Umbilical cord (tissue), 2 donors: ENCODE measurements at places on chromosomes 5 and 9.

DNA sequence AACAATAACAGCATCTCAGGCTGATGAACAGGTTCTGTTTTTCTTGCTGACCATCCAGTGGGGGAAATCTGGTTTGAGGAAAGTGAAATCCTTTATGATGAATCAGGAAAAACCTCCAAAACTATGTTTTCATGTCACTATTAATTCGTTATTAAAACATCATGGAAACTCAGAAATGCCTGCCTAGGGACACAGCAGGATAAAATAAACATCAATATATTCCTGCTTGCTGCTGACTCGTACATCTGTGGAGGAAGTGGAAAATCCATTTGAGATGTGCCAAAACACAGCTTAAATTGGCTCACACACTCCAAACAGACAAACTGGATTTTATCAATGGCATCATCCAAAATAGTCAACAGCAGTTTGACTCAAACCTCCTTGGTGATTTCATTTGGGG, 53.0 kb downstream of the TEK start:
- peak; percentile 50 for DNase-seq

DNA sequence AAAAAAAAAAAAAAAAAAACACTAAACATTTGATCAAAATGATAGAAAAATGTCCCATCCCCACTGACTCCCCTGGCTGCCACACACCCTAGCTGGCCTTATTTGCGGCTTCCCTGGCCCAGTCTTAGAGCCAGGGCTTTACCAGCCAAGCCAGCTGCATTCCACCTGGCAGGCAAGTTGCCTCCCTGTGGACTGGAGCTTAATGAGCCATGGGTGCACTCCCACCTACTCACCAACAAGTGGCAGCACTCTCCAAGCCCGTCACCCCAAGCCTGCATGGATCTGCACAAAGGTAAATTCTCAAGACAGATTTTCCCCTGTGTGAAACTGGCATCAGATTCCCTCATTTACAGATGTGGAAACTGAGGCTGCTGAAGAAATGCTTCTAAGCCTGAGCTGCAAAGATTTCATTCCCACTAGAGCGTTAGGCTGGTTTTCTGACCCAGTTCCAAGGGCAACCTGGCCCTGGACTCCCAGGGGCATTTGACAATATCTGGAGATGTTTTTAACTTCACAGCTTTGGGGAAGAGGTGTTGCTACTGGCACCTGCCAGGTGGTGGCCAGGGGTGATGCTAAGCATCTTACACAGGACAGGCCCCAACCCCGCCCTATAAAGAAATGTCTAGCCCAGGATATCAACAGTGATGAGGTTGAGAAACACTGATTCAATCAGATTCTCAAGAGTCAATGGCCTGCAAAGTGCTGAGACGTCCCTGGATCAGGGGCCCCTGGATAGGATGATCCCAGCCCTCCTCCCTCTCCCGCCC, 21.9 kb upstream of the VDAC1 start:
- DNase-seq, result no peak

GRCh38 chr5:135039271-135040033, 5.4 kb upstream of the PITX1 start:
- no peak for DNase-seq

DNA sequence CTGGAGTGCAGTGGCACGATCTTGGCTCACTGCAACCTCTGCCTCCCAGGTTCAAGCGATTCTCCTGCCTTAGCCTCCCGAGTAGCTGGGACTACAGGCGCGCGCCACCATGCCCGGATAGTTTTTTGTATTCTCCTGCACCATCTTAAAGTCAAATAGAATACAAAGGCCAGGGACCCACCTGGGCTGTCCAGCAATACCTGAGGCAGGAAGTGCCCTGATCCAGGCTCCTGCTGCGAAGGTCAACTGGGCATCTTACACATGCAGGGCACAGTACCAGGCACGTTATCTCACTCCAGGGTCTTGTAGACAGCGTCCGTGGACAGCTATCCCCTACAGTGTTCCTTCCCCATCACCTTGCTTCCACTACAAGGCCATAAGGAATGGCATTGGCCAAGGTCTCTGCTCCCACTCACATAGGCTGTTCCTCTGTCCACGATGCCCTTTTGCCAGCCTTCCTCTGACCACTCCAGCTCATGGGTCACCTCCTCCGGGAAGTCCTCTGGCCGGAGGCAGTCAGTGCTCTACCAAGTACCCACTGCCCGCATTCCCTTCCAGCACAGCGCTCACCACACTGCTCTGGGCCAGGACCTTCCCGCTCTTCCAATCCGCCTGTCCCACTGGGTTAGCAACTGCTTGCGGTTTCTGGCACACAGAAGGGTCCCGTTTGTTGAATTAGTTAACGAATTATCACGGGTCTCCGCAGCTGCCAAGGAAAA, 978 bp downstream of the P4HA2 start:
- DNase-seq, result peak; percentile 23

DNA sequence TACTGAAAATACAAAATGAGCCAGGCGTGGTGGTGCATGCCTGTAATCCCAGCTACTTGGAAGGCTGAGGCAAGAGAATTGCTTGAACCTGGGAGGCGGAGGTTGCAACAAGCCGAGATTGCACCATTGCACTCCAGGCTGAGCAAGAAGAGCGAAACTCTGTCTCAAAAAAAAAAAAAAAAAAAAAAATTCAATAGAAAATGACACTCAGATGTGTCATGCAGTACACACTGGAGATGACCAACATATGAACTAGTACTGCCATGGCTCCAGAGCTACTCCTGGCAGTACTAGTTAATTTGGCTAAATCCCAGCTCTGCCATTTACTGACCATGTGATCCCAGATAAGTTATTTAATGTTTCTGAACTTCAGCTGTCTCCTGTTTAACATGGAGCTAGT, 7.3 kb downstream of the ATOX1 start:
- DNase-seq, result no peak

DNA sequence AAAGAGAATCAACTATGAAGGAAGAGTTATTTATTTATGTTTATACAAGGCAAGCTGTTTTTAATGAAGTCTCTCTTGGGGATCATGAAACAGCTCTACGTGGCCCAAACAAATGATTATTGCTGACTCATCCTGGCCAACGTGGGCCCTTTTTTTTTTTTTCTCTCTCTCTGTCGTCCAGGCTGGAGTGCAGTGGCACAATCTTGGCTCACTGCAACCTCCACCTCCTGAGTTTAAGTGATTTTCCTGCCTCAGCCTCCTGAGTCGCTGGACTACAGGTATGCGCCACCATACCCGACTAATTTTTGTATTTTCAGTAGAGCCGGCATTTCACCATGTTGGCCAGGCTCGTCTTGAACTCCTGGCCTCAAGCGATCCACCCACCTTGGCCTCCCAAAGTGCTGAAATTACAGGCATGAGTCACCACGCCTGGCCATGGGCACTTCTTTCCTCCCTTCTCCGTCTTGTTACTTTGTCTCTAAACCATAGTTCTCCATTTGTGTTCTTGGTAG, 98.3 kb downstream of the BASP1 start:
- no peak for DNase-seq

DNA sequence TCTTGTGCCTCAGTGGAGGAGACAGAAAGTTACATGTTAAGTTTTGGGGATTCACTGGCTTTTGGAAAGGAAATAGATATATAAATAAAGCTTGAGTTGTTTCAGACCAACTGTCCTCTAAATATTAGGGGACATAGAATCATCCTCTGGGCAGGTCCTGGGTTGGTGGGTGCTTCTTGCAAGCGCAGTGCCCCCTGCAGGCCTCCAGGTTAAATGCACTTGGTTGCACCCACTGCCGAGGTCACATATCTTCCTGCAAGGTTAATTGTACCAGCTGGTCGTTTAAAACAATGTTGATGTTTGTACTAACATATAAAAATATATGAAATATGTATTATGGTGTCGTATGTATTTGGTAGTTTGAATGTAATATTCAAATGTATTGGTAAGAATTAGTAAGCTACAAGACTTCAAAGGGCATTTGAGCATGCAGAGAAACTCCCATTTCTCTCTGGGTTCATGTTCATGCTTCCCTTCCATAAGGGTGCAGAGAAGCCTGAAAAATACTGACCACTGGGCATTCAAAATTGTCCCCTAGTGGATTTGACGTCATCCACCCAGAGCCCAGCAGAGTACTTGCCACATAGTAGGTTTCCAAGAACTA, 87.0 kb downstream of the ZNF618 start:
- peak; percentile 23 for DNase-seq

- DNase-seq, result no peak
These were observed 4.7 kb upstream of the STOML2 start for GRCh38 chr9:35107297-35108290.

- DNase-seq, result peak; percentile 14
These were observed 86.7 kb upstream of the SLC30A5 start for GRCh38 chr5:69007163-69007562.

- DNase-seq, result peak; percentile 2
These were observed 360.3 kb downstream of the LRRC70 start for GRCh38 chr5:62938927-62939326.

DNA sequence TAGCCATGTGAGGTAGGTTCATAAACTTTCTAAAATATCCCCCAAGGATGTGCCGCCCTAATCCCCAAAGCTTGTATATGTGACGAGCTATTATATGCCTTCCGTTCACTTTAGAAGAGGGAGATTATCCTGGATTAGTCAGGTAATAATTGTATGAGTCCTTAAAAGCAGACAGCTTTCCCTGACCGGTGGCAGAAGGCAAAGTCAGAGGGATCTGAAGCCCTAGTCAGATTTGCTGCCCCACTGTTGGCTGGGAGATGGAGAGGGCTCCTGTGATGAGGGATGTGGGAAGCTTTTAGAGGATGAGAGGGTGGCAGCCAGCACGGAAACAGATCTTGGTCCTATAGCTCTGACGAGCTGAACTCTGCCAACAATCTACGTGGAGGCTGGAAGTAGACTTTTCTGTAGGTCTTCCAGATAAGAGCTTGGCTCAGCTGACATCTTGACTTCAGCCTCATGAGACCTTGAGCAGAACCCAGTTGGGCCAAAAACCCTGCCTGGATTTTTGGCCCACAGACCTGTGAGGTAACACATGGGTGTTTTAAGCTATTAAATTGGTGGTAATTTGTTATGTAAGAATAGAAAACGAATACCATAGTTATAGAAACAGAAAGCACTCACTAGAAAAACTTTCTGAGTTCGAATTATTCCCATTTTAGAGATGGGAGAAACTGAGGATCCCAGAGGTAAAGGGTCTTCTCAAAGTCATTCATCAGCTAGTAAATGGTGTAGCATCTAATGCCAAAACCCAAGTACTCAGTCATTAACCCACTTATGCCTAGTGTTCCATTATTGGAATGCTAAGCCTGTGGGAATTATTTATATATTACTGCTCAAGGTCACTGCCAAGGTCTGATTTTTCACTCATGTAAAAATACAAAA, 48.9 kb downstream of the SH3PXD2B start:
- peak; percentile 65 for DNase-seq

DNA sequence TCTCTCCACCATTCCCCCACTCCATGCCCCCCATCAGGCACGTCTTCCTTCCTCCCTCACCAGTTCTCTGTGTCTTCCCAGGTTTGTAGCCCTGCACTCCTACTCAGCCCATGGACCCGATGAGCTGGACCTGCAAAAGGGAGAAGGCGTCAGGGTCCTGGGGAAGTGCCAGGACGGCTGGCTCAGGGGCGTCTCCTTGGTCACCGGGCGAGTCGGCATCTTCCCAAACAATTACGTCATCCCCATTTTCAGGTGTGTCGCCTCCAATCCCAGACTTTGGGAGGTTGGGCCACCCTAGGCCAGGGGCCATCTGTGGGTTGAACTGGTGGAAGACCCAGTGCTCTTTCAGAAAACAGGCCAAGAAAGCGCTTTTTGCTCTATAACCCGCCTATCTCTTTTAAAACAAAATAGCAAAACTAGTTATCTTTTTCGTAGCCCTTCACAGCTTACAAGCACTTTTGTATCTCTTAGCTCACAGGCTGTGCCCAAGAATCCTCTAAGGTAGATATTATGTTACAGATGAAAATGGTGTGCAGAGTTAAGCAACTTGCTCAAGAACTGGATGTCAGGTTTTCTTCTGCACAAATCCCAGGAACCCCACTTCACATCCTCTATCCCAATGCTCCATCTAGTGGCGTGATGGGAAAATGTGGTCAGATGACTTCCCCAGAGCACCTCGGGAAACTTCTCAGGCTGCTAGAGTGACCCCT, 56.2 kb downstream of the PLAC8L1 start:
- DNase-seq, result peak; percentile 80

DNA sequence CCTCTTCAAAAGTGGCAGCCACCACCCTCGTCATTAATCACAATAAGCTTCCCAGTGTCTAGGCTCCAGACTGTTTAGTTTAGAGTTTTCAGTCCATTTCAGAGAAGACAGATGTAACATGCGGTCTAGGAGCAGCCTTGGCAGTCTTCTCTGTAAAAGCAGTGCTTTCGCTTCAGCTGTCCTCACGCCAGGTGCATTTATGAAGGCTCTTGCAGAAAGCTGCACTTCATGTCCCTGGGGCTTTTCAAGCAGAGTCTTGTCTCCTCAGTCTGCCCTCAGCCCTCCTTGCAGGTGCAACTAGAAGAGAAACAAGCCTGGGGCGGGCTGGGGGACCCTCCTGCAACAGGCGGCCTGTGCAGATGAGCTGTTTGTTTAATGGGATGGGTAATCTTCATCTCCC, 281.9 kb downstream of the DRD1 start:
- peak; percentile 18 for DNase-seq

DNA sequence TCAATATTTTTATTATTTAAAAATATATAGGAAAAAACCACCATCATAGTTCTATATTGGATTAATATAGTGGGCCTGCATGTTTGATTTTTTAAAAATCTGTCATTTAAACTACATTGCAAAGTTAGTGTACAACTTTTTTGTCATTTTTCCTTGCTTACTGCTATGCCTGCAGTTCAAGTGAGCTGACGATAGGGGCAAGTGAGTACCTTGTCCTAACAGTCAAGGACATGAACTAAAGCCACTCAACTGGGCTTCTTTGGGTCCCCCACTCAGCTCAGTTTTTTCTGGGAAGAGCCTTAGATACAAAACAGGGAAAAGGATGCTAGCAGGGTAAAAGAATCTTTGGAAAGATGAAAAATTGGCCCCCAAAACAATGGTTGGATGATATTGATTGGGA, 269.9 kb downstream of the MAN2A1 start:
- DNase-seq, result no peak

GRCh38 chr5:10059556-10059955, 190.1 kb downstream of the ATPSCKMT start:
- no peak for DNase-seq

DNA sequence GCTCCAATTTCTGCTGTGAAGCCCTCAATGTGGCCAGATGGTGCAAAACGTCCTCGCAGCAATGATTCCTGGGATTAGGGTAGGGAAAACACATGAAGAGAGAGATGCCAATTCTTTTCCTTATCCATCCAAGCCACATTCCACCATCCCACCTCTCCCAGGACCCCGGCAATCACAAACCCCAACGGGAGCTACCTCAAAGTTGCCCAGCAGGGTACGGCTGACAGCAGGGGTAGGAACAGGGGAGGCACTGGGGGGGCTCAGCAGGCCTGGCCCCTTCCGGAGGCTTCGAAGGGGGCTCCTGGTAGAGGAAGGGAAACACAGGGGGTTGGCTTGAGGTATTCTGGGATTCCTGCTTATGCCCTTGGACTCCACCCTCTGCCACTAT, 3.4 kb upstream of the STOML2 start:
- no peak for DNase-seq
